GM23338 (cell line): ENCODE measurements at places on chromosomes 11 and 22. TPM values are rescaled to one million over a fixed set of nuclear protein-coding genes. Genes with fewer than 3 reads are reported as not detected.

TUBA8 gene
- 0.31 TPM in 1 of 2 replicates, not detected in the other for total RNA-seq

KRTAP5-10 gene
- total RNA-seq: not detected in 2 replicates

HTR3A gene
- 8.1 and 9.7 TPM in 2 replicates for total RNA-seq

PACSIN3 gene
- 66.5 and 72.1 TPM in 2 replicates for total RNA-seq

CASP1 gene
- total RNA-seq: 0.10 TPM in 1 of 2 replicates, not detected in the other

BARX2 gene
- not detected in 2 replicates for total RNA-seq

GRCh38 chr11:15645201-15645600, 530.5 kb downstream of the INSC start:
- no peak for DNase-seq

DNA sequence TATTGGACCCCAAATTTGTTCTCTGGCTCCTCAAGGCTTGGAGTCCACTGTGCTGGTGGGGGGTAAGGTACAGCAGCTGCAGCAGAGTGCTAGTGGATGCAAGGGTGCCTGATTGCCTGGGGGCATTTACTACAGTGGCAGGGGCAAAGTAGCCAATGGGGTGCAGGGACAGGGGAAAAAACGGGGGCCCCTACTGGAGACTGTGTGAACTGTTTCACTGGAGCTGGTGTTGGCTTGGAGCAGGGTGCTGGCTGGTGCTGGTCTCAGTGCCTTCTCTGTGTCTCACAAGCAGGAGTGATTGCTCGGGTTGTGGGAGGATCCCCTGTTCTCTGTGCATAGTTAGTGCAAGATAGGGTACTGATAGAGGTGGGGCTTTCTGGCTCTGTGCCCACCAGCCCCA, 935.9 kb downstream of the JRKL start:
- no peak for DNase-seq

GRCh38 chr11:63768237-63769041, at the start of gene ZFTA:
Gene ZFTA (minus strand): TSS chr11:63768775. CDS start chr11:63768622, 153 bp downstream.
- peak; percentile 94 for DNase-seq

DNA sequence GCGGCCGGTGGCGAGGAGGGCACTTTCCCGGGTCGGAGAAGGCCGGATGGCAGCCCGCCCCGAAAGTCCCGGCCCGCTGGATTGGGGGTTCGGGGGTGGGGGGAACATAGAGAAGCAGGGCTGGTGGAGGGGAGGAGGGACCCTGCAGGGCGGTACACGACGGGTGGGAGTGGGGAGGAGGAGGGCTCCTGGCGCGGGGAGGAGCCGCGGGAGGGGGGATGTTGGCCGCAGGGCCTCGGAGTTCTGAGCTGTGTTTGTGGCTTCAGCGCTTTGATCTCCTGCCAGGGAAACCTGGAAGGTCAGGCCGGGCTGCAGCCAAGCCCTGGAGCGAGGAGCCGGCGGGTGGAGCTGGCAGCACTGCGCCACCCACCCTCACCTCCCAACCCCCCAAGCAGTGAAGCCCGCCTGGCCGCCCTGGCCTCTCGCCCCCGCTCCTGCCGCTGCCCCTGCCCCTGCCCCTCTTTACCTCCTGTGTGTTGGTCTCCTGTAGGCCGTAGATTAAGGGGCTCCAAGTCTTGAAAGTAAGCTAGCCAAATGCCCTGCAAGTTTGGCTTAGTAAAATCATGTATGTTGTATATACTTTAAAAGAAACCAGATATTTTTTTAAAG, 30.9 kb downstream of the C22orf31 start:
- DNase-seq: peak; percentile 86

DNA sequence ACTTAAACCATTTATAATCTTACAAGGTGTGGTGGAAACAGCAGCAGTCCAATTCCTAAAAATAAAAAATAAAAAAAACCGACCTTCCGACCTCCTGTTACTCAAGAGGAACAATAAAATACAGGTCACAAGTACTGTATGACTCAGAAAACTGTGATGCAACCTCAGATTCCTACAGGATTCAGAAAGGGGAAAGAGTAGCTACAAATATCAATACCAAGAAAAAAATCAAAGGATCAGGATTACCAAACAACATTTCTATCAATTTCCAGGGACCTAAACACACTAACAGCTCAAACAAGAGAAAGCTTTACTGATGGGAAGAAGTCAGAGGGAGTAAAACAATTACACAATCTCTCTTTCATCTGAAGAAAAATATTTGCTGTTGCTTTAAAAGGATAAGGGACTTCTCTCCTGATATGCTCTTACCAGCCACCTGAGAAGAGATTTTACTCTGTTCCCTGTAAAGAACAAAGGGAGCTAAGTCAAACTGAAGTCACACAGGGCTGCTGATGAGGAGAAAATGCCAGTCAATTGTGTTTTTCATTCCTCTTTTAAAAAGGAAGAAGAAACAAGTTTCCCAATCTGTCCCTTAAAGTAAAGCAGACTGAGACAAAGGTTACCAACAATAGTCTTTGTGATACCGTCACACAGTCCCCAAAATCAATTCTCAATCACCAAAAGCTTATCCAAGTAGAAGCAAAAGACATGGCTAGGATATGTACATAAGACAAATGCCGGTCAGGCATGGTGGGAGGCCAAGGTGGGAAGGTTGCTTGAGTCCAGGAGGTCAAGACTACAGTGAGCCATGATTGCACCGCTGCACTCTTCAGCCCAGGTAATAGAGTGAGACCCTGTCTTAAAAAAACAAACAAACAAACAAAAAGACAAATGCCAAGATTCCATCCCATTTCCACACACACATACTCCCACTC, 39.3 kb downstream of the AMBRA1 start:
- DNase-seq: peak; percentile 31

DNA sequence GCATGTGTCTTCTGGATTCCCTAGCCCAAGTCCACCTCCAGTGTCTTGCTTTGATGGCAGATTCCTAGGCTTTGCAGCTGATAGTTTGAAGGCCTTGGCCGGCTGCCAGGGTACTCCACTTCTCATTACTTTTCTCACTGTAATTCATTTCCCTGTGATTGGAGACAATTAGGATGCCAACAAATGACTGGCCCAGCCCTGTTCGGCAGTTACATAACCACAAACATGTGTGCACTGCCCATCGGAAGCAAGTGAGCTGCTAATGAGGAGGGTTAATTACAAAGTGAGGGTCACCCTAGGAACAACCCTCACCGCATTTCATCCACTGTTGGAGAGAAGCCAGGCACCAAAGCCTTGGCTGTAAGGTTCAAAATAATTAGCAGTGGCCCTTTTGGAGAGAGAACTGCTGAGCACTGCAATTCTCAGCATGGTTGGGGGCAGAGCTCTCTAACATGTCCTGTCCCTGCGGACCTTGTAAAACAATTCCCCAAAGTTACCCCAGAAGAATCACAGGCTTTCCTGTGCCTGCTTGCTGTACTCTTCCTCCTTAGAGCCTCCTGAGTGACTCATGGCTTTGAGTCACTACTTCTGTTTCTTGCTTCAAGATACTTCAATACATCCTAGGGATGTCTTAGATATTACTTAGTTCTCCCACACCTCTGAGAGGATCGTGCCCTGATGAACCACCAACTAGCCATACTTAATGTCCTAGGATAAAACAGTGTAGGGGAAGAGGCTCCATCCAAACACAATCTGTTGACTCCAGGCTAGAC, 109.7 kb upstream of the GALNT18 start:
- no peak for DNase-seq

- DNase-seq: no peak
Measured at GRCh38 chr11:64131683-64132190, 34.2 kb downstream of the MACROD1 start.

GRCh38 chr11:58742140-58742539, 10.4 kb upstream of the GLYAT start:
- DNase-seq: no peak

DNA sequence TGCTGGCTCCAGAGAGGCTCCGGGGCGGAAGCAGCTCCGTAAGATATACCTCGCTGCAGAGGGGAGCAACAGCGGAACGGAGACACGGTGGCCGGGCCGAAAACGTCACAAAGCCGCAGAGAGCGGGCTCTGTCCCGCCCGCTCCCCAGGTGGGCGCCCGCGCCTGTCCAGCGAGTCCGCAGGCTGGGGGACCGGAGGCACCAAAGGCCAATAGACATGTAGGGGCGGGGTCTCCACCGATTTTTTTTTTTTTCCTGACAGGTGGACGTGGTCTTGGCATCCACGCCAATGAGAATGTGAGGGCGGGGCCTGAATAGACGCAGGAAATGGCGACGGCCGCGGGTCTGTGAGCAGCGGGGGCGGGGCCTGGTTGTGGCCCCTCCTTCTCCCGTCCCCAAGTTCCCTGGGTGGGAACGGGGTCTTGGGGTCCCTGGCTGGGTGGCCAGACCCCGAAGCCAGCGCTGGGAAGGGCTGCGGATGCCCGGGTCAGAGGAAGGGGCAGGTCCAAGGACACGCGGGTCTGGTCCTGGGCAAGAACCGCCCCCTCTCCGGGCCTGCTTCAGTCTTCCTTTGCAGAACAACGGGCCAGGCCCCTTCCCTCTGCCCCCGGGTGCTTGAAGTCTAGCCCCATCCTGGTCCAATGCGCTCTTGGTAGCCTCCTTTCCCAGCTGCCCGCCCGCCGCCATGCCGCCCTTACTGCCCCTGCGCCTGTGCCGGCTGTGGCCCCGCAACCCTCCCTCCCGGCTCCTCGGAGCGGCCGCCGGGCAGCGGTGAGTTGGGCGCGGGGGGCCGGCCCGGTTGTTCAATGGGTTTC, at the start of gene DNAJC4:
TSS of gene DNAJC4 (plus strand) at position 378 of the 814 bp plus-strand sequence. CDS start at position 685, 307 bp downstream.
- peak; percentile 100 for DNase-seq

DNA sequence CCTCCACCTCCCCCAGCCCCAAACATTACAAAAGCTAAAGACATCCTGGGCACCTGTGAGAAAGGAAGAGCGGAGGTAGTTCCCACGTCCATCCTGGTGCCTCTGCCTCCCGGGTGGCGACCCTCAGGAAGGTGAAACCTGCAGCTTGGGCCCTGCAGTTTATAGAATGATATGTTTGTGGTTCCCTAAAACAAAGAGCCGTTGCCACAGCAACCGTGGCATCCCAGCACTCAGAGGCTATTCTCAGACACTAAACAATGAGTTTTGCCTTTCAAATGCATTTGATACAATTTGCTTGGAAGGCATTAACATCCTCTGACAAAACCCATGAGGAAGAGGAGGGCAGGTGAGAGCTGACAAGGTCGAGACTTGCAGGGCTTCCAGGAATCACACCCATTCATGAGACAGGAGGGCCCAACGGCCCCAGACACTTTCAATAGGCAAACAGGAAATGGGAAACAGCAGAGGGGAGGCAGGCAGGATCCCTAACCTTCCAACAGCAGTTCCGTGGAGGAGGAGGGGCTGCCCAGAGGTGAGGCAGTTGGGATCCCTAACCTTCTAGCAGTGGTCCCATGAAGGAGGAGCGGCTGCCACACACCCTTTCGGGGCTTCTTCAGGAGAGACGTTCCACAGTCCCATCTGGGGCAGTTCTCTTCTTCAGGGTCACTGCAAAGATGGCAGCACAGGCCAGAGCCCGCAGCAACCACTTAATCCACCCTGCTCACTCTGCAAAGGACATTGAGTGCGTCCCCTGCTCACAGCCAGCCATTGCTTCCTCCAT, 379.2 kb downstream of the SHANK2 start:
- peak; percentile 83 for DNase-seq

DNA sequence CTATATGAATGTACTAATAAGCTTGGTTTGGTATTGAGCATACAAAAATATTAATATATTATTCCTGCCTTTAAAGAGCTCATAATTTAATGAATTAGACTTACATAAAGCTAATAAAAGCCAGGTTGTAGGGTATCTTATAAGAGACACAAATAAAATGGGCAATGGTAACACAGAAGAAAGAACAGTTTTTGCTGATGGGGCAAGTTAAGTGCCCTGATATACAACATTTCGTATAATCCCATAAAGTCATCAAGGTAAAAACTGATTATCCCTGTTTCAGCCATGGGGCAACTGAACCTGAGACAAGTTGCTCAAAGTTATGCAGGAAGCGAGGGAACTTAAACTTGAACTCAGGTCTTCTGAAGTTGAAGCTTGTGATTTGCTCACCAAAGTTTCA, 48.9 kb upstream of the ARHGAP20 start:
- no peak for DNase-seq

GRCh38 chr11:120606211-120607010, 94.9 kb downstream of the GRIK4 start:
- DNase-seq: no peak

DNA sequence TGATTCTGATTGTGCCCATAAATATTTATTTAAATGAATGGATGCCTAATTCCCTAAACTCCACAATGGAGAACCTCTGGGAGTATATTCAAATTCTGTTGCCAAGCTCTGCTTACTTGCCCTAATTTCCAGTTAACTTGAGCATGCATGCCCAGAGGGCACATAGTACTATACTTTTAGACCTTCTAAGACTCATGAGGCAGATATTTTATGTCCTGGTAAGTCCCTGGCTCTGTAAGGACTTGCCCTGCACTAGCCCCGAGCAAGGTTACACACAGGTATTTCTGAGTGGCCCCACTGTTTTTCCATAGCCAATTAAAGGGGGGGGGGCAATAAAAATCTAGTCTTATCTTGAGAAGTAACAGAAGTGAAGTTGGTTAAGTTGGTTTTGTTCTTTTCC, 21.1 kb upstream of the CAPRIN1 start:
- no peak for DNase-seq

DNA sequence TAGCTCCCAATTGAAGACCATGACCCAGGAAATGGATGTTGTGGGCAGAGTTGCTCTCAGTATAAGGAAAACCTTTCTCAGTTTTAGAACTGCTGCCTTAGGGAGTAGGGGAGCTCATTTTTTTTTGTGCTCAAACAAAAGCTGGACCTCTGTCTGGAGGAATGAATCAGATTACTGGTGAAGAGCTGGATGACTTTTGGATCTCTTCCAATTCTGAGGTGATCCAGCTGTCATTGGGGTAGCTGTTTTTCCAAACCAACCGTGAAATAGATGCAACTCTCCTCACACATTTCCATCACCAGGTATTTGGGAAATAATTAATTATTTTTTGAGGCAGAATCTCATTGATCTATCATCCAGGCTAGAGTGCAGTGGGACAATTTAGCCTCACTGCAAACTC, 251.3 kb upstream of the PLET1 start:
- no peak for DNase-seq

GRCh38 chr22:27456696-27457503, 344.7 kb downstream of the MN1 start:
- no peak for DNase-seq

DNA sequence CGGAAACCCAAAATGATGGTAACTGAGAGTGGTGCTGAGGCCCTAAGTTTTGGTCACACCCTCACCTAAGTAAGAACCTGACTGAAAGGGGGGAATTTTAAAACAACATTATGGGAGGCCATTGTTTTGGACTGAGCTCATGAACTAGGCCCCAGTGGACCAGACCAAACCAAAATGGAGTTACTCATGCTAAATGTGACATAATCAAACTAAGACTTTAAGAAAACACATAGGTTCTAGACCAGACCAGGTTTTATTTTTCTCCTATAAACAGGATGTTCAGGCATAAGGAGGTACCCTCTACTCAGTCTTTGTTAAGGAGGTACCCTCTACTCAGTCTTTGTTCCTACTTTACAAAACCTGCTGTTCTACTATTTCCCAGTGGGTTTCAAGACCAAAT, 7.4 kb upstream of the EI24 start:
- no peak for DNase-seq

- no peak for DNase-seq
Measured at GRCh38 chr11:129423426-129423825, 47.8 kb downstream of the BARX2 start.

GRCh38 chr11:129319751-129320150, 55.9 kb upstream of the BARX2 start:
- DNase-seq: no peak

GRCh38 chr11:69335781-69336405, 41.9 kb downstream of the MYEOV start:
- DNase-seq: no peak
